ENCODE measurements at places on chromosomes 7 and 10.

DNA sequence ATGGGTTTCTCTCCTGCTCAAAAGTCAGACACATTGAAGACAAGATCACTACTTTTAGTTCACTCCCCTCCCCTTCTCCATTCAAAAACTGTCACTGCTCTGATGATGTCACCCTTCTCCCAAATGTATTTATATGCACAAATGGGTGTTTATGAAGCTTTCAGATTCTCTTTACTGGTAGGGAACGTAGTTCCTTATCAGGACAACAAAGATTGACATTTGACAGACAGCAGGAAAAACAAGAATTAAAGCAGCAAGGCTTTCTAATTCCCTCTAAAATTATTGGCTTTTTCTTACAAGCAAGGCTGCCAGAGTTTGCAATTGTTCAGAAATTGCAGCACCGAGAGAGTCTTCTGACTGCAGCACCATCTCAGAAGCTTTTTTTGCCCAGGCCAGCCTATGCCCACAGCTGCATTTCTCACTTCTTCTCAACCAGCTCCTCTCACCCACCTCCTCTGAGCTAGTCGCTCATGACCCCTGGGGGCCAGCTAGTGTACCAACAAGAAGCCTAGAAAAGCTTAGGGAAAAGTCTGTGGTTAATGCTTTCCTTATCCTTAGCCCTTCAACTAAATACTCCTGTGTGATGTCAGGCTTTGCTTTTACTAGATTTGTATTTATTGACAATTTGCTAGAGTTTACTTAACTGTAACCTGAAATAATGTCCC lies 265.1 kb downstream of the HTR7 start:
- no peak for DNase-seq

GRCh38 chr7:150952331-150953050 lies 25.6 kb downstream of the KCNH2 start:
- no peak for DNase-seq

DNA sequence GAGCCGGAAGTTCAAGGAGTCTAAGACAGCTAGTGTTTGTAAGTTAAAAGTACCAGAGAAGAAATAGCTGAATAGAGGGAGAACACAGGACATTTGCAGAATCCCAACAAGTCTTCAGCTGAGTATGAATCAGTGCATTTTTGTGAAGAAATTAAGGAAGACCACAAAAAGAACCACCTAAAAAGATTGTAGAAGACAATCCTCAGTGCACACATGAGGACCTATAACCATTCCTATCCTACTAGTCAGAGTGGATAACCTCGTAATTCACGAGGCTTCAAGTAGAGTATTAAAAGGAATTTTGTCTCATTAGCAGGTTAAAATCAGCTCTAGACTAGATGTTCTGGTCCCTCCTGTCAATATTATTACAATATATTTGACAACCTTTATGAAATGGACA lies 295.4 kb upstream of the KAT6B start:
- no peak for DNase-seq

DNA sequence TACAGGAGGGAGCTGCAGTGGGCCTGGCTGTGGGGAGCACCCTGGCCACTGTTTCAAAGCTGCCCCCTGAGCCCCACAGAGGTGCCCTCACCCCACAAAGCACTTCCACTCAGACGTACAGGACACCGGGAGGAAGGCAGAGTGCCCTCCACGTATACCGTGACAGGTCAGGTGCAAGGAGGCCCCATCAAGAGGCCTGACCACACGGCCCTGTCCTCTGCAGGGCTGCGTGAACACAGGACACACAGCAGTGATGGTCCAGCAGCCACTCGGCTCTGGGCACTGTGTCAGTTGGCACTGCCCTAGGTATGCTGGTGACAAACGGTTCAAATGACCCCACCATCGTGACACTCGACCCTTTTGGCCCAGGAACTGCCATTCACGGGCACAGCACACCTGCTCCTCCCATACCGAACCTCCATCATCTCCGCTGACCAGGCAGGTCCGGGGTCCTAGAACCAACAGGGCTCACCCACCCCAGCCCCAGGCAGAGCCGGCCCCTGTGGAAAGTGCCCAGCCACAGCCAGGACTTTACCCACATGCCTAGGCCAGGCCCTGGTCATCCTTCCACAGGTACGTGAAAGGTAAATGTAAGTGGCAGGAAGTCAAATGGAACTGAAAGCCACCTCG lies 560.9 kb downstream of the PTPRN2 start:
- no peak for DNase-seq

DNA sequence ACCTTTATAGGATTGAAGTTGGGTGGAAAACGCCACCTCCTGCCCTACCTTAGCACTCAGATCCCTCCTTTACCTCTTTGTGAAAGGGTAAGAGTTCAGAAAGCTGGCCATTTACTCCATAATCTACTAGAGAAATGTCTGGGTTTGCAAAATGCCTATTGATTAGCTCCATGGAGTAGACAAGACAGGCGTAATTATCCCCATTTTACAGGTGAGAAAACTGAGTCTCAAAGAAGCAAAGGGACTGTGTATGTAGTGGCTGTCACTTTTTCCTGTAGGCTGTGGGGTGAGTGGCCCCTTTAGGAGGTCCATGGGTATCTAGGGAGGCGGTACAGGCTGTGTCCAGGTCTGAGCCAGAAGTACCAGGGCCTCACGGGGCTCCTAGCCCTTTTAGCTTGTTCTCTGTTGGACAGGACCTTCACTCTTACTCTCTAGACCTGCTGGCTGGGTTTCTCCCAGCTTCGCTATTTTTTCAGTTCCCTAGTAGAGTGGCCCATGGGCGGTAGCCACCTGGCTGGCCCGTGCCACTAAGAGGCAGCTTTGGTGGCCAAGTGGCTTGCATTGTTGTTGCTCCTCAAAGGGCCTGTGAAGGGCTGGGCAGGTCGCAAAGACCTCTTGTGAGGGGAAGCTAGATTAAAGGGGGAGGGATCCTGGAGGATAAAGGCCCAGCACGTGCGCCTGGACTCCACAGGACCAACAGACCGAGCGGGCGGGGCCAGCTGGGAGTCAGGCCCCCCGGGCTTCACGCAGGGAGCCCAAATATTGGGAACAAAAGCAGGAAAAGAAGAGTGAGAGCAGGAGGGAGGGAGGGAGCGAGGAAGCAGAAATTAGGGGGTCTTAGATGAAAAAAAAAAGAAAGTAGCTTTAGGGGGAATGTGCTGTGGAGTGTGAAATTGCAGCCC lies 4.7 kb upstream of the PAX2 start:
- no peak for DNase-seq

DNA sequence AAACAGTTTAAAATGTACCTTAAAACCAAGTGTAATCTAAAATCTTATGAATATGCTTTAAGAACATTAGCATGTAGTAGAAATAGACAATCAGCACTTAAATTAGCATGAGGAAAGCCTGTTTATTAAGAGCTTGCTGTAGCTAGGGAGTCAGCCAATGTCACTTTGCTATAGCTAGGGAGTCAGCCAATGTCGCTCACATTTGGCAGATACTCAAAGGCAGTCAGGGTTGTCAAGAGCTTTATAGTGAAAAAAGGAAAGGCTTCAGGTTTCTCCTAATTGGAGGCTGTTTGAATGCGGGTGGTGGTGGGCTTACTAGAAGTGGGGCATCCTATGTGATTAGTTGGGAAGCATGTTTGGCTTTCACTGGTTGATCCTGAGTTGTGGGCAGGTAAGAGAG lies 226.2 kb upstream of the DGKB start:
- DNase-seq = no peak

GRCh38 chr10:68625316-68625921 lies 65.3 kb downstream of the TET1 start:
- no peak for DNase-seq

- no peak for DNase-seq
Observed at GRCh38 chr10:95413588-95413987, 122.8 kb upstream of the PDLIM1 start.

DNA sequence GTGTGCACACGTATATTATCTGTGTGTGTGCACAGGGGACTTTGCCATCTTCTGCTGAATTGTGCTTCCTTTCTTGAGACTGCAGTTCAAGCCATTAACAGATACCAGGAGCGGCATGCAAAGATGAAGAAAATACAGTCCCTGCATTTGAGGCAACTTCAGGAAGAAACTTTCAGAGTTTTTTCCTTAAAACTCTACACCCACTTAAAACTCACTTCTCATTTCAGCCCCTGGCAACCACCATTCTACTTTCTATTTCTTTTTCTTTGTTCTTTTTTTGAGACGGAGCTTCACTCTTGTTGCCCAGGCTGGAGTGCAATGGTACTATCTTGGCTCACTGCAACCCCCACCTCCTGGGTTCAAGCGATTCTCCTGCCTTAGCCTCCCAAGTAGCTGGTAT lies 448.9 kb upstream of the ZMIZ1 start:
- DNase-seq = no peak

- no peak for DNase-seq
Observed at GRCh38 chr10:121526801-121527221, 71.4 kb downstream of the FGFR2 start.

DNA sequence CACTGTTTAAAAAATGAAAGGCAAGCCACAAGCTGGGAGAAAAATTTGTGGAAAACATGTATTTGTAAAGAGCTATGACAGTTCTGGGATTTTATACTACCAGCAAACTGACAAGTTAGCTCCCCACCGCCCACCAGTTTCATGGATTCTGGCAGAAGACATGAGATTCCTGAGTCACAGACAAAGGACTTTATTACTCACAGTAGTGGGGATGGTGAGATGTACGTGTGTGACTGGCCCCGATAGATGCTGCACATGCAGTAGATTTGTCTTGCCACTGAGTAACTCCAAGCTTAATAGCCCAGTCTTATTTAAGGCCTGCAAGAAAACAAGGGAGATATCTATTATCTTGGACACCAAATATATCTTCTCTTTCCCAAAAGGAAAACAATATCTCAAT lies 281.7 kb downstream of the AHR start:
- no peak for DNase-seq

GRCh38 chr10:78215645-78216044 lies 182.0 kb downstream of the RPS24 start:
- no peak for DNase-seq

- DNase-seq = no peak
Observed at GRCh38 chr7:67661-68395, 124.5 kb upstream of the FAM20C start.

DNA sequence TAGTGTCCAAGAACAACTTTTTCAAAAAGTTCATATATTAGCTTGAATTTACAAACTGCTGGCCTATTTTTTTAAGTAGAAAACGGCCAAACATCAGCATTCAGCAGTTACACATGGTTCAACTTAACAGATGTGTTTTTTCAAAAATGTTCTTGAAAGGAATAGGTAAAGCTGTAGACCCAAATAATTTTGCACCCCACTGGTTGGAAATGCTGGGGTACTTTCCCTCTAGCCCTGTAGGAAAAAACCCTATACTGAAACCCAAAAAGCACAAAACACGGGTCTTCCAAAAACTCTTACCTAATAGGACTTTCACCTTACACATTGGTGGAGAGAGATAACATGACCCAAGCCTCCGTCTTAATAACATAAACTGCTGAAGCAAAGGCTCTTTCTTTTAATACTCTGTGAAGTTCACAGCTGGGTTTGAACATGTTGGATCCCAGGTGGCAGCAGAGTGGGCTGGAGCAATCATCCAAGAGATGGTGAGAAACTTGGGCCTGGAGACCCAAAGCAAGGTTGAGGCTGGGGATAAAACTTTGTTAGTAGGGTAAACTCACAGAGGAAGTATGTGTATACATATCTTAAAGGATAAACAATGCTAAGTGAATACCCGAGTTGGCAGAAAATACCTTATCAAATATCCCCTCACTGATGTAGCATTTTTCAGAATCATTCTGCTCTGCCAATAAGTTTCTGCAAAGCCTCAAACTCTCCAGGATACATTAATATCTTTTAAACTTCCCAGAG lies 629 bp upstream of the DNAJC9 start:
- no peak for DNase-seq

GRCh38 chr7:10797157-10797556 lies 176.5 kb upstream of the PHF14 start:
- DNase-seq = no peak

DNA sequence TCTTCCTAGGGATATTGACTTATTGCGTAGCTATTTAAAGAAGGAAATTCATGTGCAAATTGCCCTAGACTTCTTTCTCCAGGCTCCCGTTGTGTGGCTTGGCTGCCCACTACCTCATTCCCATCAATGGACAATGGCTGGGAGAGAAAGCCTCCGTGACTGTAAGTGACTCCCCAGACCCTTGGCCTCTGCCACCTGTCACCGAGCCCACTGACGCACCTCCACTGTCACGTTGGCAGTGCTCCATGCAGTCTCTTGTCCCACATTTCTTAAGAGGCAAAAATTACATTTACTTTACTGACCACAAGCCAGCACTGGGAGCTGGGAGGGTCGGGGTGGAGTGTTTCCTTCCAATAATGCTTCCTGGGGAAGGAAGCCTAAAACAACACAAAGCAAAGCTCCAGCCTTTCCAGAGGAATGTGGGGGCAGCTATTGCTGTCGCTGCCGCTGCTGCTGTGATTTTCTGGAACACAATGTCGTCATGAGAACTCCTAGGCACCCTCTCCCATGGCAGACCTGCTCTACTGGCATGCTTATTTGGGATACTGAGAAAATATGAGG lies 89.7 kb upstream of the STEAP1B start:
- no peak for DNase-seq

DNA sequence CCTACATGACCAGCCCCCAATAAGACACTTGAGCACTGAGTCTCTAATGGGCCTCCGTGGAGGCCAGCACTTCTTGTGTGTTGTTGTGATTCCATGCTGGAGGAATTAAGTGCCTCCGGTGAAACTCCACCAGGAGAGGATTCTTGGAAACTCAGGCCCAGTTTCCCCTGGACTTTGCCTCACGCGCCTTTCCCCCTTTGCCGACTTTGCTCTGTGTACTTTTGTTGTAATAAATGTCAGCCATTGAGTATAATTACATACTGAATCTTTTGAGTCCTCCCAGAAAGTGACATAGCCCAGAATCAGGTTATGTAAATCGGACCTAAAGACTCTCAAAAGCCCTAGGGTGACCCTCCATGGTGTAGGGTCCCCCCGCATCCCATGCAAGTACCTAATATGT lies 82.4 kb downstream of the DLG5 start:
- no peak for DNase-seq

DNA sequence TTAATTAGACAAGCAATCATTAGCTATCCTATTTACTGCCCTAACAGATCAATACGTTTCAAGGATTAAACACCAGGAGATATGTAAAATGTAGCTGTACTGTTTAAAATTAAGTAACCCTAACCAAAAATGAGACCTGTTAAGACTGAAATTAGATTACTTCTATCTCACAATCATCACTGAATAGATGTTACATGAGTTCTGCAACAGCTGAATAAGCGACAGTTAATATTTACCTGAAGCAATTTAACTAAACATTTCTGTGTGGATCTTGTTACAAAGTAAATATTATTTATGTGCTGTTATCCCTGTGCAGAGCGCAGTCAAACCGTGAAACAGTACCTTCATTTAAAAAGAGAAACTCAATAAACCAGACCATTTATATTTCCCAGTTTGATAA lies 122.5 kb downstream of the RELN start:
- DNase-seq = no peak

DNA sequence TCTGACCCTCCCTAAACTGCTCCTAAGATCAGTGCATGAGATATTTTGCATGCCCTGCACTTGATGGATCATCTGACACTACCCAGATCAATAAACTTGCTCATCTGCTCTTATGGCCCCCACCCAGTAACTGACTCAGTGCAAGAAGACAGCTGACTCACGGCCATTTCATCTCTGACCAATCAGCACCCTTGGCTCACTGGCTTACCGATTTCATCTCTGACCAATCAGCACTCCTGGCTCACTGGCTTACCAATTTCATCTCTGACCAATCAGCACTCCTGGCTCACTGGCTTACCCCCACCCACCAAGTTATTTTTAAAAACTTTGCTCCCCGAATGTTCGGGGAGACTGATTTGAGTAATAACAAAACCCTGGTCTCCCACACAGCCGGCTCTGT lies 37.2 kb upstream of the OPTN start:
- no peak for DNase-seq
